Activated naive CD8-positive, alpha-beta T cell treated with anti-CD3 and anti-CD28 coated beads, Interleukin-2, amount 10 ng/mL, durations not matched to agents 7 days and 5 days (primary cell): ENCODE measurements at places on chromosomes 16 and 17. TPM values are rescaled to one million over a fixed set of nuclear protein-coding genes. Genes with fewer than 3 reads are reported as not detected.

DNA sequence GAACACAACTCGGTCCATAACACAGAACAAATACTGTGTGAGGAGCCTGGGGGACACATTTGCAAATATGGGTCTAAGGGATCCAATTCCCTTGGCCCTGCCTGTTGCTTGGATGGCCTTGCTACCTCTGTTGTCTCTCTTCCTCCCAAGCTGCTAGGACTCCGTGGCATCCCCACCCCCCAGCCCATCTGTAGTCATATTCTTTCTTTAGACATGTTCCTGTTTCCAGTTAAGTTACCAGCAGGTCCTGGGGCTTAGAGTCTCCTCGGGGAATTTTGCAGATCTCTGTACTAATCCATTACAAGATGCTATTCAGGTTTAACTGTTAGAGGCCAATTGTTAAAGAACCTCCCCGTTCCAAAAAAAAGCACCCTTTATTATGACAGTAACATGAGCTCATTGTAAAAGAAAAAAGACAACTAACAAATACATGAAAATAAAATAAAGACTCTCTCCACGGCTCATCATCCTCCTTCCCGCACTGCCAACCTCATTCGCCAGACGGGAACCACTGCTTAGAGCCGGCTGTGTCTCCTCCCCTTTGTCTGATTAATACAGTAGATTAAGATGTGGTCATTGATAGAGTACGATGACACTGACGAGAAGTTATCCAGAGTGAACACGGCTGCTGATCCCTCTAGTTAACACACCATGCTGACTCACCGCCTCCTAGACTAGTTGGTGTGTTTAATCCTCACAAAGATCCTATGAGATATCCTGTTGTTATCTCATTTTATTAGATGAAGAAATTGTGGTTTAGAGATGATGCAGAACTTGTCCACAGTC lies 22.2 kb downstream of the HS3ST4 start:
- no peak for DNase-seq

DNA sequence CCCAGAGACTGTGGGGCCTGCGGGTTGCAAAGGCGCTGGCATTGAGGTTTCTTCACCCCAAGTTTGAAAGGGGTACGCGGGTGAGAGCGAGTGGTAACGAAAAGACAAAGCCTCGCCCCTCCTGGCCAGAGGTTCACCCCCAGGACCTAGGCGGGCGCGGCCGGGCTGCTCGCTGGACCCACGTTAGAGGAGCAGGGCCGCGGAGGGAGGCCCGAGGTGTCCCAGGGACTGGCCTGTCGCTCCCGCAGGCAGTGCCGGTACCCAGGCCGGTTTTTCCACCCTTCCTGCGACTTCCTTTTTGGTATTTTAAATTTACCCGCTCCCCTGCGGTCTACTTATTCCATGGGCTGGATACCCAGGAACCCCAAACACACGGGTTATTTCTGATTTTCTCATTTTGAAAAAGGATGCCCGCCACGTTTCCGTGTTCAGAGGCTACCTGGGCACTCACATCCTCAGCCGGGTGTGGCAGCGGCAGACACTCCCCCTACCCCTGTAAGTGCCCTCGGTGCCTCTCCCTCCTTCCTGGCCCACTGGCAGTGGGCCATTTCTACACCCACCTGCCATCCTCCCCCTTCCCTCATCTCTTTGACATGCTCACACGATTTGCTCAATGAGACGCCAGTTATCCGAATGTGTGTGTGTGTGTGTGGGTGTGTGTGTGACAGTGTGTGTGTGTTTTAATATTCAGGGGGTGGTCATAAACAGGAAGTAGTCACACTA lies 1.6 kb upstream of the FOXL1 start:
- DNase-seq: no peak

DNA sequence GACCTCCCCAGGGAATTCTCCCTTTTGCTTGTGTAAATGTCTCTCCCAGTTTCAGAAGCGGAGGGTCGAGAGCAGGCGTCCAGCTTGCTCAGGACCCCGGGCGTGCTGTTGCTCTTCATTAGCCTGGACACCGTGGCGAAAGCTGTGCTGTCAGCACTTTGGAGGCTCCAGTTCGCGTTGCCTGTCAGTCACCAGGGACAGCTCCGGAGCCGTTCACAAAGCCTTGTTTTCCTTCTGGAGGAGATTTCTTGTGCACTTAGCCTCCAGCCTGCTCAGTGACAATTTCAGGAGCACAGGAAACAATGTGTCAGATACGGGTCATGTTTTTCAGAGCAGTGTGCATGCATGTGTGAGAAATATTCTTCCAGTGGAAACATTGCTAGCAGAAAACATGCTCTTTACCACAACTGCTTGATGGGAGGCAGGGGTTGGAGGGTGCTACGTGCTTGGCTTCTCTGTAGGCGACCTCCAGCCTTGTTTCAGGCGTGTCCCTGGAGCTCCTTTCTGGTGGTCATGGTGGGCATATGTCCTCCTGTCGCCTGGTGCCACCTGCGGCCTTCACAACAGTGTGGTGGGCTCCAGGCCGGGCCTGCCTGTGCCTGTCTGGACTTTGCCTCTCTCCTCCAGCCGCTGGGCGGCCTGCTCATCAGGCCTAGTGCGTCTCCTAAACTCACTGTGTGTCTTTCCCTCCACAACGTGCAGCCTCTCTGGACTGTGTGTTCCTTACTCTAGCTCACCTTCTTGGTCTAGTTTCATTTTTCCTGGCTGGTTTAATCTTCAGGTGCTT lies 29.0 kb downstream of the ZNF750 start:
- DNase-seq: no peak

- no peak for DNase-seq
These were observed 132.2 kb upstream of the MPHOSPH6 start for GRCh38 chr16:82302042-82302727.

DNA sequence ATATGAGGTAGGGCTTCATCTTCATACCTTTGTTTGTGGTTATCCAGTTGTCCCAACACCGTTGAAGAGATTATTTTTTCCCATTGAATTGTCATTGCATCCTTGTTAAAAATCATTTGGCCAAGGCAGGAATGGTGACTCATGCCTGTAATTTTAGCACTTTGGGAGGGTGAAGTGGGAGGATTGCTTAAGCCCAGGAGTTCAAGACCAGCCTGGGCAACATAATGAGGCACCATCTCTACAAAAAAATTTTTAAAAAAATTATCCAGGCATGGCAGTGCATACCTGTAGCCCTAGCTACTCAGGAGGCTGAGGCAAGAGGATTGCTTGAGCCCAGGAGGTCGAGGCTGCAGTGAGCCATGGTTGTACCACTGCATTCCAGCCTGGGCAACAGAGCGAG lies 223.9 kb downstream of the TANC2 start:
- no peak for DNase-seq

The KRTAP4-7 gene
- total RNA-seq: not detected

The ATP2C2 gene
- total RNA-seq: not detected

The PERCC1 gene
- total RNA-seq: 0.57 TPM
